ENCODE measurements at places on chromosomes 3 and 15.

DNA sequence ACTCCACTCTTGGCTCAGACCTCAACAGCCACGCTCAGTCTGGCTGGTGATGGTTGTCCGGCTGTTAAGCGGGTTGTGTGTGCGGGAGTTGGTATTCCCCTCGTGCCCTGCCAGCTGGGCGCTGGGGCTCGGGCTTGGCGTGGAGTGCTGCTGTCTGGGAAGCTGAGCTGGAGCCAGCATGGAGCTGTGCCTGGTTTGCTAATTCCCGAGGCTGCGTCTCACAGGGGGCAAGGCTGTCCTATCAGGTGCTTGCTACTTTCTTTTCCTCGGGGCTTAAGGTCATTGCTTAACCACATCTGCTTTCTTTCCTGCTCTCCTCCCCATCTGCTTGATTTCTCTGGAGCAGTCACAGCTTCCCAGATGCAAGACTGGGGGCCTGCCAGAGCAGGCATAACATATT, 29.9 kb downstream of the PDIA5 start:
- DNase-seq: no peak

- peak; percentile 76 for DNase-seq
Measured at GRCh38 chr3:139299261-139300132, 44.3 kb upstream of the MRPS22 start.

DNA sequence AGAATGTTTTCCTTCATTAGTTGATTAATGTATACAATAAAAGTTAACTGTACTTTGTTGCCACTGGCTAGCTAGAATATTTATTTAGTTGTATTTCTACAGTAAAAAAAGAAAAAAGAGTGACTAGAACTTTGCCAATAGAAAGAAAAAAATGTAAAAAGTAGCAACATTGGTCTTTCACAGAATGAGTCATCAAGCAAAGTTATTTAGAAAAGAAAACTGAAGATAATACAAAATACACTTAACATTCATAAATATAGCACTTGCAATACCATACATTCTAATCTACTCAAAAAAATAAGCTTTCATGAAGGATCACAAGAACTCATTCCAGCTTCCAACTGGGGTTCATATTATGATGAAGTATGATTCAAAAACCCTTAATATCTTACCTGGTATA, 83.4 kb downstream of the AQR start:
- DNase-seq: no peak

- DNase-seq: no peak
Measured at GRCh38 chr3:83948771-83949170, 1010.0 kb upstream of the CADM2 start.
